Kidney (tissue), 22 donors: ENCODE measurements at places on chromosomes 4 and X. TPM values are rescaled to one million over a fixed set of nuclear protein-coding genes. Genes with fewer than 3 reads are reported as not detected.

GRCh38 chrX:153844509-153845082, 14.3 kb upstream of the PDZD4 start:
- no peak for DNase-seq

- DNase-seq, result peak; percentile 67
These were observed 55.9 kb downstream of the FGFBP1 start for GRCh38 chr4:15882675-15883086.

DNA sequence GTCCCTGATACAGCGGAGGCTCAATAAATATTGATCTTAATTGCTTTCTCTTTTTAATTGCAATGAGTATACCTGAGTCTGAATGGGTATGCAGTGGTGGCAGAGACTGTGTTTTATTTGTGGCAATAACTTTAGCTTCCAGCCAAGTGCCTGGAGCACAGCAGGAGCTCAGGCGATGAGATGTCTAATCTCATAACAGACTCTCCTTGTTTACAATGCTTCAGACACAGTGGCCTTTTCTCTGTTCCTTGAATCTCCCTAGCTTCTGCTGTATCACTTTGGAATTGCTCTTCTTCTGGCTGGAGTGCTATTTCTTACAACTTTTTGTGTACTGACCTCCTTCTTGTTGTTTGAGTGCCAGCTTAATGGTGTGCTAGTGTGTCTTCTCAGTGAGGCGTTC, 91.5 kb upstream of the UNC5C start:
- no peak for DNase-seq

- no peak for DNase-seq
These were observed 72.4 kb upstream of the TNIP3 start for GRCh38 chr4:121236353-121237068.

DNA sequence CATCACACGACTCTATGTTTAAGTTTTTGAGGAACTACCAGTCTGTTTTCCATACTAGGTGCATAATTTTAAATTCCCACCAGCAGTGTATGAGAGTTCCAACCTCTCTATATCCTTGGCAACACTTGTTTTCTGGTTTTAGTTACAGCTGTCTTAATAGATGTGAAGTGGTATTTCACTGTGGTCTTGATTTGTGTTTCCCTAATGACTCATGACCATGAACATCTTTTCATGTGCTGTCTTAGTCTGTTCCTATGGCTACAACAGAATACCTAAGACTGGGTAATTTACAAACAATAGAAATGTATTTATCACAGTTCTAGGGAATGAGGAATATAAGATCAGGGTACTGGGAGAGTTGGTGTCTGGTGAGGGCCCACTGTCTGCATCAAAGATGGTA, 51.5 kb upstream of the GPR78 start:
- no peak for DNase-seq

DNA sequence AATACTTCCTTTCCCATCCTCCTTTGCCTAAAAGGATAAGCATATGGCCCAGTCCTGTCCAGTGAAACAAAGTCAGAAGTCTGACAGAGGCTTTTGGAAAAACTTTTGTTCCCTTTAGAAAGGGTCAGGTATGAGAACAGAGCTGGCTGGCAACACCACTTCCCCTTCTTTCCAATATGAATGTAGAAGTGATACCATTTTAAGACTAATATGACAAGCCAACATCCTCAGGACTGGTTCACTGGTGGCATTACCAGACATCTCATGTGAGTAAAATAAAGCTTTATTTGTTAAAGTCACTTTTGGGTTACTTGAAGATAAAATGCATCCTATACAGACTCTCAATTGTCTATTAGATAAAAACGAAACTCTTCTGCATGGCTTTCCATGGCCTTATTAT, 83.6 kb upstream of the PTCHD1 start:
- no peak for DNase-seq

DNA sequence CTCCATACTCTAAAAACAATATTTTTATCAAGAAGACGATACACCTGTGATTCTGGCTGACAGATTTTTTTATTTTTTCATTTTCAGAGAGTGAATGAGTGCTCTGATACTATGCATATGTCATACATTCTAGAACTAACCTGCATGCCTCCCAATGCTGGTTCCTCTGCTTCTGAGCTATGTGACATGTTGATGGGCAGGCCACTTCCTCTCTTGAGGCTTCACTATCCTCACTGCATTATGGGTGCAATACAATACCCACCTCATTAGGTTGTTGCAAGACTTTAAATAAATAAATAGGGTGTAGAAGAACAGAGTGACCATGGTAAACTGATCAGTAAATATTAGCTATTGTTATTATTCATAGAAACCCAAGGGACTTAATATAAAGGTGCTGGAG, 408.3 kb downstream of the HNRNPD start:
- no peak for DNase-seq

DNA sequence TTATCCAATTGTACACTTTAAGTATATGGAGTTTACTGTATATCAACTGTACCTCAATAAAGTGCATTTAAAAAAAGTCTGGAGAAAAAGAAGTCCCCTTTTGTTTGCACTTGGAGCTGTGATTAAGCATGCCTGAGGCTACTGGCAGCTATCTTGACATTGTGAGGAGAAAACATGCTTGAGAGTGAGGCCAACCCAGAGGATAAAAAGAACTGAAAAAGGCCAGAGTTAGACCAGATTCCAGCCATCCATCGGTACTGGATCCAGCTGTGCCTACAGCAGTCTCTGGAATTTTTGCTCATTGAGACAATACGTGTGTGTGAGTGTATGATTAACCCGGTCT, 57.4 kb downstream of the LGI2 start:
- no peak for DNase-seq

DNA sequence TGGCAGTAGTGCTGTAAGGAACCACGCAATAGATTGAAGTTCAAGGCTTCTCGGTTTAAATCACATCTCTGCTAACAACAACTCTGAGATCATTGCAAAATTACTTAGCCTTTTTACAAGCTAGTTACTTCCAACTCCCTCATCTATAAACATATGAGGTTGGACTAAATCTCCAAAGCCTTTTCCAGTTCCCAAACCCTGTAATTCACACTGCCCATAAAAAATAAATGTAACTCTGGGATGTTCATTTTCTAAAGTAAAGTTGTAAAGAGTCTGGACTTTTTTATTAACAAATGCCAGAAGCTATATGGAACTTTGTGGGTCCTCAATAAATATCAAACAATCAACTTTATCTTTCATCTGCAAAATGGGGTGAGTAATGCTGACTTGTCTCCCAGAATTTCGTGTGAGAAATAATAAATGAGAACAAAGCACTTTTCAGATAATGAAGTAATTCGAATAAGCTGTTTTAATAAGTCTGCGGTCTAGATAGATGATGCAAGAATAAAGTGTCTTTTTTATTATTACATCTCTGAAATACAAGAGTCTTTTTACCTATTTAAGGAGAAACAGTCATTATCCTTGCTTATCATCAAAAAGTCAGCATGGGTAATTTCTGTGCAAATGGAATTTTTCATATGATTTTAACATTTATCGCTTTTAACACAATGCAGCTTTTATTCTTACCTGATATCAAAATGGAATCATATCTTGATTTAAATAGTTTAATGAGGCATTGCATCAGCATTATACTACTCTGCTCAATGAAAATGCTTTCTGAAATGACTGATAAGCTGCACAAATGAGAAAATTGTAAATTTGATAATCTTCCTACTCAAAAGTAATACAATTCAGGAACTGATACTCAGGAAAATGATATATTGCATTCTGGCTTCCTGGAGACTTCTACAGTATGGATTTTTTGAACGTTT, 252.6 kb downstream of the BANK1 start:
- DNase-seq, result no peak

- DNase-seq, result no peak
These were observed 86.3 kb downstream of the GPRIN3 start for GRCh38 chr4:89221167-89221867.

The PDGFRA gene
- 12.3 TPM for polyA plus RNA-seq

The OCIAD2 gene
- polyA plus RNA-seq, result 277 TPM

The GC gene
- polyA plus RNA-seq, result 1.8 TPM

The FRYL gene
- polyA plus RNA-seq, result 11.6 TPM

The MAGEH1 gene
- polyA plus RNA-seq, result 47.3 TPM
